ENCODE measurements at places on chromosomes 1 and 21.
A peak's percentile ranks its signal among the peaks of the same experiment; 100 is the strongest.

DNA sequence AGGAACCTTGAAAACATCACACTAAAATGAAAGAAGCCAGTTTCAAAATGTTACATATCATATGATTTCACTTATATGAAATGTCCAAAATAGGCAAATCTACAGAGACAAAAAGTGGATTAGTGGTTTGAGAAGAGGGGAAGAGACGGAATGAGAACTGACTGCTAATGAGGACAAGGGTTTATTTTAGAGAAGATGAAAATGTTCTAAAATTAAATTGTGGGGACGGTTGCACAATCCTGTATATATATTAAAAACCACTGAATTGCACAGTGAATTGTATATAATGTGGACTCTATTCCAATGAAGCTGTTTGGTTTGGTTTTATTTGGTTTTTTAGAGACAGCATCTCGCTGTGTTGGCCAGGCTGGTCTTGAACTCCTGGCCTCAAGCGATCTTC lies 35.6 kb downstream of the PRPF38A start:
- DNase-seq: no peak

DNA sequence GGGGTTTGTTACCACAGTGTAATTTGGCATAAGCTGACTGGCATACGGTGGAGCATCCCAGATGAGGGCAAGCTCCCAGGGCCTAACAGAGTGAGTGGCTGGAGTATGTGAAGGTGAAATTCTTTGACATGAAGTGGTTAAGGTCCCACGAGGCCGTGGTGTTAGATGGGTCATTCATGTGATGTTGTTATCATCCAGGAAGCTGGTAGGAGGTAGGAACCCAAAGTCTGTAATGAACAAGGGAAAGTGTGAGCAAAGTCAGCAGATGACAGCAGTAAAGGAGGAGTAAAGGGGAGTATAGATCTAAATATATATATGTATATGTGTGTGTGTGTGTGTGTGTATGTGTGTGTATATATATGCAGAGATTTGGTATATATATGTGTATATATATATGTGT lies 47.6 kb downstream of the MDM4 start:
- no peak for DNase-seq

DNA sequence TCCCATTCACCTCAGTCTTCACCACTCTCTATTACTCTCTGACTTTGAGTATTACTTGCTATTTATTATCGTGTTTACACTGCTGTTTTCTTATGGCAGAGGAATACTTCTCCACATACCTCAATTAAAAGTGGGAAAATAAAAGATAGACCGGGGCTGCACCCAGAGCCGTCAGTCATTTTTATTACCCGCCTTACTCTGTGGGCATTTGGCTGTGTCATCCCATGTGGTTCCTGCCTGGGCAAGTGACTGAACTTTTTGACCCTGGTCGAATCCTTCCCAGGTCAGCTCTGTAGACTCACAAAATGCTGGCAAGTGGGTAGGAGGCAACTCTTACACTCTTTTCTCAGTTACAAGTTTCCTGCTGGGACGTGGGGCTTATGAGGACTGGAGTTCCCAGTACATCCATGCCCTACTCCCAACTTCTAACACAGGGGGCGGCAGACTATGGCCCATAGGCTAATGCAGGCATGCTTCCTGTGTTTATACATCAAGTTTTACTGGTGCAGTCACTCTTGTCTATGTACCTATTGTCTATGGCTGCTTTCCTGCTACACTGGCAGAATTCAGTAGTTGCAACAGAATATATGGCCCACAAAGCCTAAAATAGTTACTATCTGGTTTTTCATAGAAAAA lies 69.5 kb upstream of the KCND3 start:
- no peak for DNase-seq

- DNase-seq: no peak
Measured at GRCh38 chr1:241424480-241424971, 67.5 kb upstream of the RGS7 start.

- DNase-seq: no peak
Measured at GRCh38 chr1:64953241-64953640, 13.1 kb downstream of the JAK1 start.

DNA sequence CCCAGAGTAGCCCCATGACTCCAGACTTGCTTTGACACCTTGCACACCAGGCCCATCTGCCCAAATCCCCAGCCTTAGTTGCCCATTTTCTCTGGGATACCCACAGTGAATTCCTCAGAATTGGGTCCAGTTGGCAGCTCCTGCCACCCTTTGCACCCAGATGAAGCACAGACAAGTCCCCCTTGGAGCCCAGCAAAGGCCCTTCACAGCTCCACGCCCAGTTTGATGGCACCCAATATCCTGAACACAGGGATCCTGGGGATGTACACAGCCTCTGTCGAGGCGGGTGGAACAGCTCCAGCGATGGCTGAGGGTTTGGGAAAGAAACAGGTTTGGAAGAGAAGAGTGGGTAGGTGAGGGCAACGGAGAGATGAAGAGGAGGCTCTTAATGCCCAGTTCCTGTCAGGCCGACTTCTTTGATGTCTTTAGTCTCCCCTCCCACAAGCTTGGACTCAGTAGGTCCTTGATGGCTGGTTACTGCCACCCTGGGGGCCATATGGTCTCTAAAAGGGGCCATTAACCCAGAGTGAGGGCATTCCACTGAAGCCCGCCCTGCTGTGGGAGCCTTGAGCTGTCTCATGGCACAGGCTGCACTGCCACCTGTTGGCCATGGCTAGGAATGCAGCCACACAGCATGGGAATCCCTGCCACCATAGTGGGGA lies 21.7 kb downstream of the TMEM53 start:
- peak; percentile 91 for DNase-seq

DNA sequence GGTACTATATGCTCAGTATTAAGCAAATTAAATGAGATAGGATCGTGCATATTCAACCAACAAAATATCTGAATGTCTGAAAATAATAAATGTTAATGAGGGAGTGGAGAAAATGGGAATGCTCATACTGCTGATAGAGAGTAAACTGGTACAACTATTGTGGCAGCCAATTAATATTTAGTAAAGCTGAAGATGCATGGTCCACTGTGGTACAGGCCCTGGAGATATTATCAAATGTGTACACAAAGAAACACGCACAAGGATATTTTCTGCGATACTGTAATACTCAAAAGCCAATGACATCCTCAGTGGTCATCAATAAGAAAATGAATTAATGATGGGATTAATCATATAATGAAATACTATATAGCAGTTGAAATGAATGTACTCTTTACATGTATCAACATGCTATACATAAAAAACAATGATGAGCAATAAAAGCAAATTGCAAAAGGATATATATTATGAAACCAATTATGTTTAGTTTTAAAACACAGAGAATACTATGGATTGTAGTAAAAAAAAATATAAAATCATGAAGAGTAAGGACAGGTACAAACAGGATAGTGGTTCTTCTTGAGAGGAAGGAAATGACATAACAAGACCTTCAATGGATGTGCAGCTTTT lies 25.0 kb downstream of the MRPL39 start:
- no peak for DNase-seq

DNA sequence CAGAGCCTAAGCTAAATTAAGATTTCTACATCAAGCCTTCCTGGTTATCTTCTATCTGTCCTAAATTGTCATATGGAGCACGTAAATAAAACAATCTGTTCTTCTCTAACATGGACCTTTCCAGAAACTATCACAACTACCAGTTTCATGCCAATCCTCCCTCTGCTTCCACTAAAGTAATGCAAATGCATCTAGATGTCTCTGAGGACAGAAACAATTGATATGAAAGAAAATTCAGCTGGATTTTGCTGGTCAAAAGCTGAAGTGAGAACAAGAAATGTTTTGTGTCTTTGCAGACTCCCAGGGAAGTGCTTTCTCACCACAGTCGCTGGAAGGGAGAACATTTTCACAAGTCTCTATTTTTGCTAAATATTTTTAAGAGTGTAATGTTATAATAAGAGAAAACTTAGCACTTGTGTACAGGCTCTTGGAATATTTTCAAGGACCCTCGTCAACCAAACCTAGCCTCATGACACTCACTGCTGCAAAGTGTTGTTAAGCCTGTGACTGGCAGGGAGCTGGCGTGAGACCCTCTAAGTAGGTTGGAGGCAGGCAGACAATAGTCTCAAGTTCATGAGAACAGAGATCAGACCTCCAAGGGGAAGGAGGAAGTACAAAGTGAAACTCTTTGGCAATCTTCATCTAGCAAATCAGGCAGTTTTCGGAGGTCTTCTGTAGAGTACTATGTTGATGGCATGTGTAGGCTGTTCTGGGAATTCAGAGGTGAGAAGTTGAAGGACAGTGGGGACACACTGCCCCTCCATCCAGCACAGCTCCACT lies 38.8 kb downstream of the DNASE2B start:
- no peak for DNase-seq

DNA sequence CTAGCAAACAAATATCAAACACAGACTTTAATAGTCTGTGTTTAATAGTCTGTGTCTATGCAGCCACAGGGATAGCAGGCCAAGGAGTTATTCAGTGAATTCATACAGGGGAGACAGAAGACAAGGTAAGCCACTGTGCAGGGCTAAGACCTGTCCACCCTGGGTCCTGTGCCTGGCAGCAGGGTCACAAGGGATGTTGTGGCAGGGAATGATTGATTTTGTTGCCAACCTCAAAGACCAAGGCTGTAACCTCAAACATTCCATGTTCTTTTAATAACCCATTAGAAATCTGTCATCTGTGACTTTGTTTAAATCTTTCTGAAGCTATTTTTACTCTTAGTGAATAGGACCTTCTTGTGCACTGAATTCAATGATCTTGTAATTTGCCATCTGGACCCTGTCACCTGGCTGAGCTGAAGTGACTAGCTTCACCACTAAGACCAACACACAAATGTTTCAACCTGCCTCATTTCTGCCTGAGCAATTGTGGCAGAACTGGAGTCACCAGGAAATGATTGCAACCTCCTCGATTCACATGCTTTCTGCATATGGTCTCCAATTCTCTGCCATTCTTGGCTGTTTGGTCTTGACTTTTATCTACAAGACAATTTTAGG lies 154.2 kb downstream of the ASTN1 start:
- DNase-seq: no peak

DNA sequence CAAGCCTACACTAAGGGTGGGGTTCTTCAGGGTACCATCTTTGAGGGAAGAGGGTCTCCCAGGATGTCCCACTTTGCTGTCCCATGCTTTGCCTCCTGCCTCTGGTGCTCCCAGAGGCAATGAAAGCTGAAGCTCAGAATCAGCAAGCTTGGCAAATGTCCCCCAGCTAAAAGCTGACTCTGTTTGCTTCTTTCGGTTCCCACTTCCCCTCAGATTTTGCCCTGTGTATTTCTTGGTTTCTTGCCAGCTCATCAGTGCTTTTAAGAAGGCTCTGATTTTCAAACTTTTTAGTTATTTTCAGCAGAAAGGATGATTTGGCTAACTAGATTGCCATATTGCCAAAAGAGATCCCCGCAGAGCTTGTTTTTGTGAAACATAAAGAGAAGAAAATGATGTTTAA lies 33.1 kb upstream of the COG2 start:
- DNase-seq: no peak

DNA sequence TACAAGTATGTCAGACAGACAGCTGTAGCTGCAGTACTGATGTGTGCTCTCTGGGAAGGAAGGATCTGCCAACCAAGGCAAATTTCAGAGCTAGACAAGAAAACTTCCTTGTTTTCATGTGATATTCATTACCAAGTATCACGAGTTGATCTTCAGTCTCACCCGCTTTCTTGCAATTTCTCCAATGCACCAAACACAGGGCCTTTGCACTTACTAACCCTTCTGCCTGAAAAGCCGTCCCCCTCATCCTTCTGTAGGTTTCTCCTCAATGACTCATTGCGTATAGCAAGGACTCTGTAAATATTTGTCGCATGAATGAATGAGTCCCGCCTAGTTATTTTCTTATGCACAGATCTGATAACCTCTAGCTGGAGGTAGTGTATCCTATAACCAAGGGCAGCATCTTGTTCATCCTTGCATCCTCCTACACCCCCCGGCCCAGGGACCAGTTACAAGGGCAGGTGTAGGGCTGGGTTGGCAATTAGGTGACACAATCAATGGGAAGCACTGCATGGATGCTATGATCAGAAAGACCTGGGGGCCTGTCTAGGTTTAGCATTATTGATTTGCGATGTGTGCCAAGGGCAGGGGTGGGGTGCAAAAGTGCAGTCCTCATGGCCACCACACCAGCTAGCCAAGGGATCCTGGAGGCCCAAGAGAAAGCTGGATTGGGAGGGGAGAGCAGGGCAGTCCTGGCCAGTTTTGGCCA lies 51.4 kb upstream of the GPR157 start:
- DNase-seq: no peak

GRCh38 chr1:243394601-243395464 lies 139.0 kb downstream of the SDCCAG8 start:
- DNase-seq: no peak

GRCh38 chr1:179757933-179758332 lies 14.8 kb downstream of the FAM163A start:
- no peak for DNase-seq

GRCh38 chr1:184069675-184070074 lies 18.1 kb downstream of the TSEN15 start:
- no peak for DNase-seq

GRCh38 chr1:205259324-205259832 lies 31.6 kb downstream of the TMCC2 start:
- DNase-seq: no peak

DNA sequence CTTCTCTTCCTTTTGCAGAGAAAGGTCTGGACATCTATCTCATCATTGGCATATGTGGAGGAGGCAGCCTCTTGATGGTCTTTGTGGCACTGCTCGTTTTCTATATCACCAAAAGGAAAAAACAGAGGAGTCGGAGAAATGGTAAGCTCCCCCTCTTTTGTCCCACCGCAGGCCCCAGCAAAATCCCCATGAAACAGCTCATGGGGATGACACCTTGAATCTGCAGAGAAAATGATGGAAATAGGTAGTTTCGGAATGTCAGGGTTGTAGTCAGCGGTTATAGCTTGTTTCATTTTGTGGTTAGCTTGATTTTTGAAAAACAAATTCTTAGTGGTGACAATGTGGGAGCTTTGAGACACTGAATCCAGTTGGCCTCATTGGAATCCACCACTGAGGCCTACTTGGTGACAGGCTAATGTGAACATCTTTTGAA lies 10.3 kb downstream of the CD2 start:
- DNase-seq: no peak

DNA sequence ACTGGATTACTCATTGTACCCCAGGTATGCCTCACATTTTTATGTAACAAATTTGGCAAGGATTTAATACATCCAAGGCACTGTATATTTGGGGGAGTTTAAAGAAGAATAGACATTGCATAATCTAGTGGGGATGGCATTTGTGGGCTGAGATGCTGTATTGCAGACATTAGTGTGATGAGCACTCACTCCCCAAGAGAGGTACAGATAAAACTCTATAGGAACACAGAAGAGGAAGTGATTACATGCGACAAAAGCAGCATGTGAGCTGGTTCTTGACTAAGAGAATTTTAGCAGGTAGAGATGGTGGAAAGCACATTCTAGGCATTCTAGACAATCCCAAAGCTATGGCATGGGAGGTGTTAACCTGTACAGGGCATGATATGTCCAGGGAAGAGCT lies 24.2 kb upstream of the CDC14A start:
- no peak for DNase-seq

- DNase-seq: no peak
Measured at GRCh38 chr1:62178372-62178771, 16.3 kb upstream of the L1TD1 start.

DNA sequence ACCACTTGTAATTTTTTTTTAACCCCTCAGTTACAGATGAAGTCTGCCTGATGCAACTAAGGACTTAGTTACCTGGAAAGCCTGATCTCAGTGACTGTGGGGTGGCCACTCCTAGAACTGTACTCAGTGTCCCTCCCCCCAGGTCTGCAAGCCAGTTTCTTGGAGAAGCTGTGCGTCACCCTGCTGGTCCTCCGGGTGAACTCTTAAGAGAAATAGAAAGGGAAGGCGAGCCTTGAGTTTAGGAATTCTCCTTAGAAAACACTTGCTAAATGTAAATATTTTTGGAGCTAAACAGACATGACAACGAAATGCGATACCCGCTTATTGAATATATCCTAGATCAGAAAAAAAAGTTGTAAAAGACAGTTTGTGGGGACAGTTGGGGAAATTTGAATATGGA lies 730 bp downstream of the SLC16A4 start:
- no peak for DNase-seq
